ENCODE measurements at places on chromosomes 7 and 10. TPM values are rescaled to one million over a fixed set of nuclear protein-coding genes. Genes with fewer than 3 reads are reported as not detected.

- no peaks in the 10 kb centered on the region for H3K36me3 ChIP-seq
- H3K27me3 ChIP-seq = no peaks in the 10 kb centered on the region
- DNase-seq = no peak
- H3K27ac ChIP-seq = no peak overlapping the region
- no peak overlapping the region for H3K4me3 ChIP-seq
- H3K4me1 ChIP-seq = no peaks in the 10 kb centered on the region
Measured at GRCh38 chr7:104296900-104297299, 31.5 kb upstream of the LHFPL3 start.

- peaks cover 11% of the 10 kb centered on the region for H3K27me3 ChIP-seq
- no peak overlapping the region for H3K4me3 ChIP-seq
- no peak for DNase-seq
- H3K36me3 ChIP-seq = no peaks in the 10 kb centered on the region
- no peak overlapping the region for H3K27ac ChIP-seq
Measured at GRCh38 chr7:31340051-31340450, 475 bp downstream of the NEUROD6 start.

Gene HSPB1
- total RNA-seq = 367 TPM

Gene AKR1C8
- total RNA-seq = not detected

DNA sequence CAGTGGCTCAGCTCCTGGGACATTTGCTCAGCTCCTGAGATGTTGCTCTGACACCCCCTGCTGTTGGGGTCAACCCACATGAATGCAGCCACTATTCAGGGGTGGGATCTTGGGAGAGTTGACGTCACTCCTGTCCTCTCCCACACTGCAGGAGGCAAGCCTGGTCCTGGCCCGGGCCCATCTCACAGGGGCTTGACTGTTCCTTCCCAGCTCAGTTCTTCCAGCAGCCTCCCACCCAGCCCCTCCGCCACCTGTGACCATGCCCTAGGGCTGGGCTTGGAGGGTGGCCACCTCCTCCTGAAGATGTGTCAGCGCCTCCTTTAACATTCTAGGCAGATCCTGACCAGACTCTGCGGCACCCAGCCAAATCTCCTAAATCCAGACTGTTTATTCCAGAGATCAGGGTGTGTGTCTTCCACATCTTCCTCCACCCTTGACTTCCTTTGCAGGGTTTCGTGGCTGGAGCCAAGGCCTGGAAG is 19.1 kb upstream of the OPALIN start:
- no peaks in the 10 kb centered on the region for H3K27me3 ChIP-seq
- H3K36me3 ChIP-seq = no peaks in the 10 kb centered on the region
- H3K27ac ChIP-seq = no peak overlapping the region
- no peak overlapping the region for H3K4me3 ChIP-seq
- peaks cover 7% of the 10 kb centered on the region for H3K4me1 ChIP-seq

- H3K36me3 ChIP-seq = no peaks in the 10 kb centered on the region
- no peak overlapping the region for H3K27ac ChIP-seq
- H3K4me3 ChIP-seq = no peak overlapping the region
- H3K27me3 ChIP-seq = no peaks in the 10 kb centered on the region
- DNase-seq = no peak
Measured at GRCh38 chr10:116331815-116332214, 7.6 kb downstream of the CCDC172 start.

Gene CDHR3
- total RNA-seq = 14.8 TPM

GRCh38 chr7:24297362-24297761 is 13.4 kb downstream of the NPY start:
- H3K27me3 ChIP-seq = no peaks in the 10 kb centered on the region
- no peaks in the 10 kb centered on the region for H3K4me1 ChIP-seq
- DNase-seq = no peak
- H3K27ac ChIP-seq = no peak overlapping the region
- H3K36me3 ChIP-seq = no peaks in the 10 kb centered on the region
- no peak overlapping the region for H3K4me3 ChIP-seq

Gene UBE3C
- total RNA-seq = 35.8 TPM

GRCh38 chr7:27917119-27917518 is 177.2 kb downstream of the TAX1BP1 start:
- H3K27me3 ChIP-seq = no peaks in the 10 kb centered on the region
- H3K4me3 ChIP-seq = no peak overlapping the region
- no peaks in the 10 kb centered on the region for H3K36me3 ChIP-seq
- DNase-seq = no peak

GRCh38 chr7:30926313-30926712 is 14.7 kb downstream of the AQP1 start:
- peaks cover 24% of the 10 kb centered on the region for H3K36me3 ChIP-seq
- no peak overlapping the region for H3K27ac ChIP-seq

- H3K27me3 ChIP-seq = no peaks in the 10 kb centered on the region
- H3K4me3 ChIP-seq = no peak overlapping the region
- H3K27ac ChIP-seq = no peak overlapping the region
Measured at GRCh38 chr10:30990351-30990750, 41.3 kb downstream of the ZNF438 start.

Gene CALML3
- not detected for total RNA-seq

Gene VIPR2
- 10.9 TPM for total RNA-seq

- peaks cover 51% of the 10 kb centered on the region for H3K27me3 ChIP-seq
- no peak for DNase-seq
- H3K27ac ChIP-seq = no peak overlapping the region
Measured at GRCh38 chr7:97003262-97004246, 1.8 kb upstream of the DLX6 start.

GRCh38 chr7:75646571-75647102 is 92.1 kb downstream of the HIP1 start:
- H3K4me3 ChIP-seq = no peak overlapping the region
- no peak overlapping the region for H3K27ac ChIP-seq
- peaks cover 8% of the 10 kb centered on the region for H3K4me1 ChIP-seq
- no peak for DNase-seq
- H3K27me3 ChIP-seq = no peaks in the 10 kb centered on the region

GRCh38 chr10:121579656-121580055 is 18.6 kb downstream of the FGFR2 start:
- peak overlapping the region; percentile 33 for H3K27ac ChIP-seq
- H3K27me3 ChIP-seq = no peaks in the 10 kb centered on the region
- peaks cover 33% of the 10 kb centered on the region for H3K4me1 ChIP-seq
- DNase-seq = no peak

Gene PSD
- total RNA-seq = 5.3 TPM

- no peak for DNase-seq
- H3K36me3 ChIP-seq = no peaks in the 10 kb centered on the region
- H3K4me1 ChIP-seq = peaks cover 5% of the 10 kb centered on the region
- H3K27me3 ChIP-seq = no peaks in the 10 kb centered on the region
- H3K27ac ChIP-seq = peak overlapping the region; percentile 18
Measured at GRCh38 chr7:77561352-77561751, 24.3 kb downstream of the PTPN12 start.

GRCh38 chr7:82676777-82677463 is 233.3 kb upstream of the CACNA2D1 start:
- no peaks in the 10 kb centered on the region for H3K36me3 ChIP-seq
- no peak overlapping the region for H3K4me3 ChIP-seq
- H3K4me1 ChIP-seq = no peaks in the 10 kb centered on the region
- no peak for DNase-seq
- no peaks in the 10 kb centered on the region for H3K27me3 ChIP-seq
- H3K27ac ChIP-seq = no peak overlapping the region

DNA sequence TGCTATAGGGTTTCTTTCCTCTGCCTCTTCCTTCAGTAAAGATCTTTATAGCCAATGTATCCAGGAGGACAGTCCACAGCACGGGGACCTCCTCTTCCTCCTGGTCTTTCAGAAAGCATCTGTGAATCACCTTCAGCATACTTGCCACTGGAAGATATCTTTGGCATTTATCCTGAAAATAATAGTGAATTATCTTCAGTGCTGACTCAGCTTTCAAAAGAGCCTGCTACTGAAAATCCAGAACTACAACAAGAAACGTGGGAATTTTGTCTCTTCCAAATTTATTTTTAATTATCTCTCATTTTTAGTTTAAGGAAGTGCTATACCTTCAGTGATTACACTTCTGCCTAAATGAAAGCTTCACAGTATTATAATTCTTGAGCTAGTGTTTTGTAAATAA is 7.6 kb upstream of the UNC5B start:
- no peak overlapping the region for H3K4me3 ChIP-seq
- no peaks in the 10 kb centered on the region for H3K27me3 ChIP-seq
- peaks cover 9% of the 10 kb centered on the region for H3K4me1 ChIP-seq
- no peaks in the 10 kb centered on the region for H3K36me3 ChIP-seq
- DNase-seq = no peak

Gene IDI2
- total RNA-seq = not detected

Gene VENTX
- not detected for total RNA-seq

Gene BTBD16
- total RNA-seq = not detected

GRCh38 chr7:32206987-32207386 is 136.8 kb upstream of the PDE1C start:
- H3K36me3 ChIP-seq = no peaks in the 10 kb centered on the region
- H3K27me3 ChIP-seq = no peaks in the 10 kb centered on the region
- peak; percentile 30 for DNase-seq
- H3K4me3 ChIP-seq = no peak overlapping the region
- H3K4me1 ChIP-seq = no peaks in the 10 kb centered on the region

Gene OPN4
- not detected for total RNA-seq

Gene DOCK4
- 24.9 TPM for total RNA-seq

Gene WNT8B
- not detected for total RNA-seq

- H3K36me3 ChIP-seq = no peaks in the 10 kb centered on the region
- H3K27me3 ChIP-seq = no peaks in the 10 kb centered on the region
- peaks cover 17% of the 10 kb centered on the region for H3K4me1 ChIP-seq
- no peak for DNase-seq
Measured at GRCh38 chr10:119346095-119346832, 138.9 kb downstream of the GRK5 start.

GRCh38 chr7:96244992-96245292 is 77.0 kb downstream of the SLC25A13 start:
- H3K36me3 ChIP-seq = no peaks in the 10 kb centered on the region
- H3K4me1 ChIP-seq = no peaks in the 10 kb centered on the region
- no peak overlapping the region for H3K4me3 ChIP-seq

GRCh38 chr10:106479636-106480035 is 684.9 kb downstream of the SORCS1 start:
- no peaks in the 10 kb centered on the region for H3K27me3 ChIP-seq
- no peaks in the 10 kb centered on the region for H3K36me3 ChIP-seq
- no peak overlapping the region for H3K27ac ChIP-seq
- H3K4me3 ChIP-seq = no peak overlapping the region

GRCh38 chr10:69407621-69408301 is 9.0 kb downstream of the TACR2 start:
- DNase-seq = peak; percentile 31
- H3K36me3 ChIP-seq = no peaks in the 10 kb centered on the region
- peak overlapping the region; percentile 77 for H3K27ac ChIP-seq
- peaks cover 13% of the 10 kb centered on the region for H3K4me1 ChIP-seq

- no peak for DNase-seq
- H3K36me3 ChIP-seq = no peaks in the 10 kb centered on the region
- H3K4me3 ChIP-seq = no peak overlapping the region
- no peaks in the 10 kb centered on the region for H3K4me1 ChIP-seq
Measured at GRCh38 chr10:132229834-132230556, 43.2 kb downstream of the DPYSL4 start.

DNA sequence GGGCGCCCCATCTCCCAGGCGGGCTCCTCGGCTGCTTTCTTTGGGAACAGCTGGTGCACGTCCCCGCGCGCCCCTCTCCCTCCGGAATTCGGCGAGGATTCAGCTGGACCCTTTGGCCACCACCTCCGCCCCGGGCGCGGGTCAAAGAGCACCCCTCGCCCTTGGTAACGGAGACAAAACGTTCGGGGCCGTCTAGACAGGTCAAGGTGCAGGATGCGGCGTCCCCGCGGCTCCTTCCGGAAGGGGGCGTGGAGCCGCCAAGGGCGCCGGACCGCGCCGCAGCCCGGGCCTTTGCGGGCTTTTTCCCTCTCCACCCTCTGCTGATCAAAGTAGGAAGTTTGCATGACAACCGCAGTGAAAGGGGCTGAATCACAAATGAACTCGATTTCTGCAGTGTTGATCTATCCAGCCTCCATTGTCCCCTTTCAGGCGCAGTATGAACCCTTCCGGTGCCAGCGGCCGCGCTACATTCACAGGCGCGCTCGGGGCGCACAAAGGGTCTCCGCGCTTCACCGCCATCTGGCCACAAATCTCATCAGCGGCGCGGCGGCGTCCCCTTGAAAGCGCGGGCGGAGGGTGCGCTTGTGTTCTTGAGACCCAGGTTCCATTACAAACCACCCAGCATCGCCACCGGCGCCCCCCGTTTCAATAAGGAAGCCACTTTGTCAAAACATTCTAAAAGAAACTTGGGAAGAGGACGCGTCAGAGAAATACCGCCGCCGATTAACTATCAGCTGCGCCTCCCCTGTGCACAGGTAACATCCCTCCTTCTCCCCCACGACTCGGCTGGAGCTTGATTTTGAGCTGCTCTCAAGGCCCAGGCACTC is 36.4 kb downstream of the CNPY1 start:
- no peaks in the 10 kb centered on the region for H3K36me3 ChIP-seq
- H3K4me3 ChIP-seq = peak overlapping the region; percentile 0
- no peak overlapping the region for H3K27ac ChIP-seq

Gene SPDYE11
- not detected for total RNA-seq

Gene LHFPL3
- total RNA-seq = not detected

GRCh38 chr10:22958338-22958737 is 30.5 kb downstream of the ARMC3 start:
- H3K36me3 ChIP-seq = no peaks in the 10 kb centered on the region
- no peaks in the 10 kb centered on the region for H3K27me3 ChIP-seq
- DNase-seq = no peak

Gene TWIST1
- total RNA-seq = 0.52 TPM

- H3K4me3 ChIP-seq = no peak overlapping the region
- no peak overlapping the region for H3K27ac ChIP-seq
- H3K4me1 ChIP-seq = peaks cover 3% of the 10 kb centered on the region
- no peaks in the 10 kb centered on the region for H3K27me3 ChIP-seq
Measured at GRCh38 chr7:5452470-5452899, 28.9 kb upstream of the TNRC18 start.

Gene DHTKD1
- total RNA-seq = 20.8 TPM

GRCh38 chr10:27482984-27483956 is 20.8 kb upstream of the RAB18 start:
- H3K27ac ChIP-seq = no peak overlapping the region
- DNase-seq = peak; percentile 24
- no peaks in the 10 kb centered on the region for H3K27me3 ChIP-seq
- no peaks in the 10 kb centered on the region for H3K4me1 ChIP-seq
- no peak overlapping the region for H3K4me3 ChIP-seq

Gene MUC12
- total RNA-seq = not detected

- H3K27ac ChIP-seq = no peak overlapping the region
- H3K4me1 ChIP-seq = no peaks in the 10 kb centered on the region
- H3K27me3 ChIP-seq = no peaks in the 10 kb centered on the region
- no peaks in the 10 kb centered on the region for H3K36me3 ChIP-seq
- no peak for DNase-seq
Measured at GRCh38 chr7:135277161-135277560, 43.5 kb downstream of the STRA8 start.

GRCh38 chr10:118838364-118838763 is 83.6 kb upstream of the CACUL1 start:
- no peaks in the 10 kb centered on the region for H3K27me3 ChIP-seq
- DNase-seq = no peak
- no peaks in the 10 kb centered on the region for H3K36me3 ChIP-seq
- no peak overlapping the region for H3K27ac ChIP-seq
- H3K4me1 ChIP-seq = peaks cover 14% of the 10 kb centered on the region
- no peak overlapping the region for H3K4me3 ChIP-seq

DNA sequence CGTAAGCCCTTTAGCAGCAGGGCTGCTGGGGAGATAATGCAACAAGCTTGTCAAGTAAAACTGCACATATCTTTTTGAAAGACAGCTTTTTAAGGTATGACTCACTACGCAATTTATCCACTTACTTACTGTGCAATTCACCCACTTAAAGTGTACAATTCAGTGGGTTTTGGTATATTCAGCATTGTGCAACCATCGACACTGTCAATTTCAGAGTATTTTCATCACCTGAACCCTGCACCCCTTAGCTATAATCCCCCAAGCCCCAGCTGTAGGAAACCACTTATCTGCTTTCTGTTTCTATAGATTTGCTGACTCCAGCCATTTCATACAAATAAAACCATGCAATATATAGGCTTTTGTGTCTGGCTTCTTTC is 168.0 kb downstream of the PTPN20 start:
- no peaks in the 10 kb centered on the region for H3K36me3 ChIP-seq
- peaks cover 4% of the 10 kb centered on the region for H3K4me1 ChIP-seq
- no peaks in the 10 kb centered on the region for H3K27me3 ChIP-seq
- H3K27ac ChIP-seq = no peak overlapping the region
- no peak for DNase-seq

All from body of pancreas (tissue), 4 donors.